ENCODE measurements at places on chromosomes 6 and 20.

GRCh38 chr20:46010491-46011391 is 2.0 kb downstream of the MMP9 start:
- no peak for DNase-seq

- no peak for DNase-seq
These were observed 96.4 kb downstream of the TBC1D32 start for GRCh38 chr6:121237859-121238258.

DNA sequence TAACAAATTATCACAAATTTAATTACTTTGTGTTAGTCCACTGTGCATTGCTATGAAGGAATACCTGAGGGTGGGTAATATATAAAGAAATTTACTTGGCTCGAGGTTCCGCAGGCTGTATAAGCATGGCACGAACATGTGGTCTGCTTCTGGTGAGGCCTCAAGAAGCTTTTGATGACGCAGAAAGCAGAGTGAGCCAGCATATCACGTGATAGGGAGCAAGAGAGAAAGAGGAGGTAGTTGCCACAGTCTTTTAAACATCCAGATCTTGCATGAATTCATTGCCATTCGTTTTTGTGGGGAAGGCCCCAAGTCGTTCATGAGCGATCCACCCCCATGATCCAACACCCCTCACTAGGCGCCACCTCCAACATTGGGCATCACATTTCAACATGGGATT is 733.7 kb downstream of the GRIK2 start:
- DNase-seq = no peak

DNA sequence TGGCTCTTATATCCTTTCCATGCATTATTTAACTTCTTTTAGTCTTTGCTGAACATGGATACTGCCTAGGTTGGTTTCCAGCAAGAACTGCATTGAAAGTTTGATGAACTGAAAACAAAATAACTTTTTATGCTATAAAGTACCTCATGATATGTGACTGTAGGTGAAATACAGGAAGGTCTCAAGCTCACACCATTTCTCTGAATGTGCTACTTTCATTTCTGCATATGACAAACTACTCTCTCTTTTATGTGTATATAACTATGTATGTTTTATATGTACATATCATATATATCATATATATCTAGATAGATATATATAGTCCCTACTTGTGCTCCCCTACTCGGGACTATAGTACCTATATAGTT is 65.9 kb downstream of the AIG1 start:
- no peak for DNase-seq

DNA sequence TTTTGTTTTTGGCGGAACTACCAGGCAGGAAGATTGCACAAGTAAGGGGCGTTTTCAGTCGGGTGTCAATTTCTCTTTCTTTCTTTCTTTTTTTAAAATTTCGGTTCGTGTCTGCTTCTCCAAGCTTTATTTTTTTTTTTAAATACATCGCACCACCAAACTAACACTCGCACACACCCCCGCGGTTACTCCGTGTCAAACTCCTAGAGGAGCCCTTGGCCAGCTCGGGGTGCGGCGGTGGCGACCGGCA is 338 bp downstream of the UTRN start:
- DNase-seq = no peak

- no peak for DNase-seq
These were observed 7.2 kb upstream of the MDGA1 start for GRCh38 chr6:37704923-37705238.

GRCh38 chr20:40294747-40295146 is 394.3 kb downstream of the MAFB start:
- DNase-seq = no peak

- DNase-seq = no peak
These were observed 13.6 kb downstream of the POU3F2 start for GRCh38 chr6:98847779-98848538.

- no peak for DNase-seq
These were observed 20.4 kb downstream of the TRERF1 start for GRCh38 chr6:42431356-42431755.

GRCh38 chr6:27168586-27169443 is 78.7 kb upstream of the PRSS16 start:
- no peak for DNase-seq

DNA sequence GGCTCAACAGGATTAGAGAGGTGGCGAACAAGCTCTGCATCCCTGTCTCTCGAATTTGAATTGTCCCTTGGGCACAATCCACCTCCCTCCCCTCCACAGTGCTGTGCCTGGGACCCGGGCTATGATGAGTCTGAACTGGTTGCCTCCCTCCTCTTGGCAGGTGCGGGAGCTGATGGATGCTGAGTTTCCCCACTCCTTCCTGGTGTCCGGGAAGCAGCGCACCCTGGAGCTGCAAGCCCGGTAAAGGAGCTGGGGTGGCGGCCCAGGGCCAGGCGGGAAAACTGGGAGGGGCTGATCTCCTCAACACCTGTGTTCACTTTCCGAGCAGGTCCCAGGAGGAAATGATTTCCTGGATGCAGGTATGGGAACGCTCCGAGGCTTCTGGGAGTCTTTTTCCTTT is 14.9 kb downstream of the FGD2 start:
- DNase-seq = no peak

GRCh38 chr6:37174515-37175331 is 4.8 kb downstream of the PIM1 start:
- DNase-seq = no peak

DNA sequence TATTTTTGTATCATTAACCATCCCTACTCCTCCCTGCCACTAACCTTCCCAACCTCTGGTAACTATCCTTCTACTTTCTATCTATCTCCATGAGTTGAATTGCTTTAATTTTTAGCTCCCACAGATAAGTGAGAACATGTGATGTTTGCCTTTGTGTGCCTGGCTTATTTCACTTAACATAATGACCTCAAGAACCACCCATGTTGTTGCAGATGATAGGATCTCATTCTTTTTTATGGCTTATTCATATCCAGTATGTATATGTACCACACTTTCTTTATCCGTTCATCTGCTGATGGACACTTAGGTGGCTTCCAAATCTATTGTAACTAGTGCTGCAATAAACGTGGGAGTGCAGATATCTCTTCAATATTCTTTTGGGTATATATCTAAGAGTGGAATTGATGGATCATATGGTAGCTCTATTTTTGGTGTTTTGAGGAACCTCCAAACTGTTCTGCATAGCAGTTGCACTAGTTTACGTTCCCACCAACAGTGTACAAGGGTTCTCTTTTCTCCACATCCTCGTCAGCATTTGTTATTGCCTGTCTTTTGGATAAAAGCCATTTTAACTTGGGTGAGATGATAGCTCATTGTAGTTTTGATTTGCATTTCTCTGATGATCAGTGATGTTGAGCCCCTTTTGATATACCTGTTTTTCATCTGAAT is 201.4 kb downstream of the ARHGAP18 start:
- DNase-seq = no peak

GRCh38 chr6:116572162-116572561 is 858 bp downstream of the RWDD1 start:
- no peak for DNase-seq

- DNase-seq = no peak
These were observed 63.8 kb downstream of the MBOAT1 start for GRCh38 chr6:20148433-20148832.

DNA sequence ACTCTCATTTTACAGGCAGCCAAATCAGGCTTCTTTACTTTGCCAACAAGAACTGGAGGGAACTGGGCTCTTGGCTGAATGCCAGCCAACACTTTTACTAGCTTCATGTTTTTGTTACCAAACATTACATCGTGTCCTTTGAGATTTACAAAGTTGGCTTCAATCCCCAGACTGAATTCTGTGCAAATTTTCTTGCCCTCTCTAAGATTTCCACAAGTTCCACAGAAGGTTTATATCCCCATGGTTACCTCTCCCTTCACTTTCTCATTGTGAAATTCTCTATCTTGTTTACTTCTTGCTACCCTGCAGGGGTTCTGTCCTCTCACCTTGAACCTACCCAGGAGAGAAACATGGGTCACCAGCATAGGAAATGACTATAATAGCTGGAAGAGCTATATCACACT is 37.6 kb upstream of the PLCB1 start:
- DNase-seq = no peak

DNA sequence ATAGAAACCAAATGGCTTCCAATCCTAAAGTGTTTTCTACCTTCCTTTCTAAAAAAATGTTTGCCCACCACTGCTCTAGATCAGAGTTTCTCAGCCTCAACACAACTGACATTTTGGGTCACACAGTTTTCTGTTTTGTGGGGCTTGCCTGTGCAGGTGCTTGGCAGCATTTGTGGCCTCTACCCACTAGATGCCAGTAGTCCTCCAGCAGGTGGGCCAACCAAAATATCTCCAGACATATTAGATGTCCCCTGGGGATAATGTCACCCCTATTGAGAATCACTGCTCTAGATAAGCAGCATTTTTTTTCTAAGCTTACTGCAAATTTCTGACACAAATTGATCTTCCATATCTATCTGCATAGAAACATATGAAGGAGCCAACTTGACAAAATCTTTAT is 26.3 kb upstream of the EPM2A start:
- no peak for DNase-seq

GRCh38 chr20:37144856-37145404 is 34.2 kb upstream of the RPN2 start:
- no peak for DNase-seq

DNA sequence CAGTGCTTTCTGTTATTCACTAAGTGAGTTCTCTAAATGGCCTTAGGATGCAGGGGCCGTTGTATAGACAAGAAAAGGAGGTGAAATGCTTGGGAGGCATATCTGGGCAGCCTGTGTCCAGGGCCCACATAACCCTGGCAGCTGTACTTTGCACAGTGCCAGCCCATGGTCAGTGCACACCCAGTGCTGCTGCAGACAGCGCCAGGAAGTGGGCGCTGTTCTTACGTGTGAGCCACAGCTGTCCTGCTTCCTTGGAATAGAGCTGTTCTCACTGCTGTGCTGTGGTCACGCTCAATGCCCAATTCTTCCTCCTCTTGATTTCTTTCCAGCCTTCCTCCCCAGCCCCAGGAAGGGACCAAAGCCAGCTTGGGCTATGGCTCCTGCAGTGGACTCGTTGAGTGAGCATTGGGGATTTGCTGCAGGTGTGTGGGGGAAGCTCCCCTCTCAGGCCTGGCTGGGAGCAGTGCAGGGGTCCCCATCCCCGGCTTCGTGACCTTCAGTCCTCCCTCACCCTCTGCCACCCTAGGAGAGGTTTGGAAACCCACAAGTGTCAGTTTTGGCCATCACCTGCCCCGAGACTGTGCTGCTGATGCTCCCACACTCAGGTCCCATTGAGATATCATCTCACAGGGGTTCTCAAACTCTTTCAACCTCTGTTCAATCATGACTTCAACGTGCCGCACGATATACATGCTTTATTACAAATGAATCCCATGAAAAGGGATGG is 246.8 kb upstream of the EXOC2 start:
- DNase-seq = no peak

GRCh38 chr6:473768-474452 is 82.4 kb downstream of the IRF4 start:
- no peak for DNase-seq

DNA sequence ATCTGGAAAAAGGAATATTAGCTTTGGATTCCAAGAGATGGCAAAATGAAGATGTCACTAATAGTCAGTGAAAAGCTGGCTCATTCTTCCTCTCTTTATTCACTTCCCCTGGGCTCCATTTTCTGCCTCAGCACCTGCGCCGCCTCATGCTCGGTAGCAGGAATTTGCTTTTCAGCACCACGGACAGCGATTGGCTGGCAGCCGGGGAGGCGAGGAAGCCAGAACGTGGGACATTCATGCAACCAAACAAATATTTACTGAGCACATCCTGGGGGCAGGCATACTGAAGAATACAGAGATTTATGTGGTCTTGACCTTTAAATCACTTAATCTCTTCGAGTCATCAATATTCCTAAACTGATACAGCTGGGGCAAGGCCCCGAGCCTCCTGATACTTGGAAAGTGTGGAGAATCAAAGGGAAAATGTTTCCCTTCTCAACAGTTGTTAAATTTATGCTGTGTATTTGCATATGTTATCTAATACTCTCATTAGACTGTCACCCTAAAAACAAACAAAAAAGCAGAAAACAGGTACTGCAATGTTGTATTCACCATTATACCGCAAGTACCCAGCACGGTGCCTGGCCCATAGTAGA is 12.1 kb upstream of the PDYN start:
- peak; percentile 26 for DNase-seq

GRCh38 chr6:46510651-46511050 is 19.4 kb upstream of the RCAN2 start:
- DNase-seq = no peak

- no peak for DNase-seq
These were observed 13.1 kb upstream of the DCBLD1 start for GRCh38 chr6:117469356-117469755.

GRCh38 chr6:148200781-148201180 is 141.9 kb upstream of the SASH1 start:
- DNase-seq = no peak

GRCh38 chr6:165632194-165632593 is 30.8 kb downstream of the PDE10A start:
- DNase-seq = no peak

GRCh38 chr6:47701363-47701762 is 3.0 kb downstream of the ADGRF4 start:
- DNase-seq = no peak

All from cerebellum (tissue), 4 donors.